Daoy (cell line): ENCODE measurements at places on chromosomes 7 and 10. TPM values are rescaled to one million over a fixed set of nuclear protein-coding genes. Genes with fewer than 3 reads are reported as not detected.

DNA sequence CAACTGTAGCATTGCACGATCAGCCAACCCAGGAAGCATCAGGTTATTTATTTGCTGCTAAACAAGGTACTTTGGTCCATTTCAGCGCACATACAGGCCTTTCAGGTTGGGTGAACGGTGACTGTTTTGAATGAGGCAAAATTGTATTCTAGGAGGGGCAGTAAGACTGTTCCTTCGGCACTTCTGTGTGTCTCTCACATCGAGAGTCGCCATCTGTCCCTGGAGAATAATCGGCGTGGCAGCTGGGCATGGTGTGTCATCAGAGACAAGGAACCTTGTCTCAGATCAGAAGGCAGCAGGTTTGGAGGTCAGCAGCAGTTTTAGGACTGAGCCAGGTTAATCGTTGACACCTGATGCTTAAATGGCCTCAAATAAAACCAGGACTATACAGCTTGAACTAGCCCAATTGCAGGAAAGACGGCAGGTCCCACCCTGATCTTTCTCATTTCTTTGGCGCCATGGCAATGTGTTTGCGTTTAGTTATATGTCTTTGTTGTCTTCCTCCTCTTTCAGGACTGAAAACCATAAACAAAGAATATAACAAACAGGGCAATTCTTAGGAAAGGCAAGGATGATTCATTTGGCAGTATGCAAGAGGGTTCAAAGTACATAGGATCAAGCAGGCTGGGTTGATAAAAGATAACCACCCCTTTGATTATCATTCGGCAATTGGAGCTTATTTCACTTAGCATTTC, 92.0 kb upstream of the PRR15 start:
- no peak for DNase-seq

DNA sequence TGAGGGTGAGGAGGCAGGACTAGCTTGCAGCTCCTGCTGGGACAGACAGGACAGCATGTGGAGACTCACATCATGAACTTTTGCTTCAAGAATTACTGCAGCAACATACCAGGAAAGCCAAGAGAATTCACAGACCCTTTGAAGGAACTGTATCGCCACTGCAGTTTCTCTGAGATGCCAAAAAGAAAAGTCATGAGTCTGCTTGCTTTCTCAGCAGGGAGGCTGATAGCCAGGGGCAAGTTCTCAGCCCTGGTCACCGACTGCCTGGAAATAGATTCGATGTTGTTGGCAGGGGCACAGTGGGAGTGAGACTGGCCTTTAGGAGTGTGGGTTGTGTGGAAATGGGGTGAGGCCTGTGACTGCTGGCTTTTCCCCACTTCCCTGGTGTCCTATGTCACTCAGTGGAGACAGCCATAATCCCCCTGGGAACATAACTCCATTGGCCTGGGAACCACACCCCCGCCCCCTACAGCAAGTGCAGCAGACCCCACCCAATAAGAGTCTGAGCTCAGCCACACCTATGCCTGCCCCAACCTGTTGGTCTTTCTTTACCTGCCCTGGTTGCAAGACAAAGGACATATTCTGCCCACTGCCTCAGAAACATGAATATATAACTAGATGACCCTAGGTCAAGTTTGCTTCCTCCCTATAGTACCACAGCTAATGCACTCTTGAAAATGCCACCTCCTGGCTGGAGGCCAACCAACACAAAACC, 1.6 kb upstream of the SAMD9 start:
- DNase-seq = peak; percentile 25

DNA sequence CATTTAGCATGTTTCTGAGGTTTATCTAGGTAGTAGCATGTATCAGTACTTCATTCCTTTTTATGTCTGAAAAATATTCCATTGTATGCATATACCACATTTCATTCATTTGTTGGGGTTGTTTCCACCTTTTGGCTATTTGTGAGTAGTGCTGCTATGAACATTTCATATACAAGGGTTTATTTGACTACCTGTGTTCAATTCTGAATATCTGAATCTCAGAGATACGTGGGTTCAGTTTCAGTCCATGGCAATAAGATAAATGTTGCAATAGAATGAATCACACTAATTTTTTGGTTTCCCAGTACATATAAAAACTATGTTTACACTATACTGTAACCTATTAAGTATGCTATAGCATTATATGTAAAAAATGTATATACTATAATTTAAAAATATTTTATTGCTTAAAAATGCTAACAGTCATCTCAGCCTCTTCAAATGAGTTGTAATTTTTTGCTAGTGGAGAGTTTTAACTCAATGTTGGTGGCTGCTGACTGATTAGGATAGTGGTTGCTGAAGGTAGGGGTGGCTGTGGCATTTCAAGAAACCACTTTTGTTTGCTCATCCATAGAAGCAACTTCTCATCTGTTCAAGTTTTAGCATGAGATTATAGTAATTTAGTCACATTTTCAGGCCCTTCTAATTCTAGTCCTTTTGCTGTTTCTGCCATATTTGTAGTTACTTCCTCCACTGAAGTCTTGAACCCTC, 13.9 kb downstream of the PLEKHA1 start:
- DNase-seq = no peak

- DNase-seq = no peak
Measured at GRCh38 chr7:135933509-135934188, 43.5 kb downstream of the MTPN start.

- no peak for DNase-seq
Measured at GRCh38 chr7:156065400-156065799, 253.1 kb upstream of the SHH start.

GRCh38 chr10:88184543-88185297, 321.3 kb downstream of the PTEN start:
- DNase-seq = no peak

DNA sequence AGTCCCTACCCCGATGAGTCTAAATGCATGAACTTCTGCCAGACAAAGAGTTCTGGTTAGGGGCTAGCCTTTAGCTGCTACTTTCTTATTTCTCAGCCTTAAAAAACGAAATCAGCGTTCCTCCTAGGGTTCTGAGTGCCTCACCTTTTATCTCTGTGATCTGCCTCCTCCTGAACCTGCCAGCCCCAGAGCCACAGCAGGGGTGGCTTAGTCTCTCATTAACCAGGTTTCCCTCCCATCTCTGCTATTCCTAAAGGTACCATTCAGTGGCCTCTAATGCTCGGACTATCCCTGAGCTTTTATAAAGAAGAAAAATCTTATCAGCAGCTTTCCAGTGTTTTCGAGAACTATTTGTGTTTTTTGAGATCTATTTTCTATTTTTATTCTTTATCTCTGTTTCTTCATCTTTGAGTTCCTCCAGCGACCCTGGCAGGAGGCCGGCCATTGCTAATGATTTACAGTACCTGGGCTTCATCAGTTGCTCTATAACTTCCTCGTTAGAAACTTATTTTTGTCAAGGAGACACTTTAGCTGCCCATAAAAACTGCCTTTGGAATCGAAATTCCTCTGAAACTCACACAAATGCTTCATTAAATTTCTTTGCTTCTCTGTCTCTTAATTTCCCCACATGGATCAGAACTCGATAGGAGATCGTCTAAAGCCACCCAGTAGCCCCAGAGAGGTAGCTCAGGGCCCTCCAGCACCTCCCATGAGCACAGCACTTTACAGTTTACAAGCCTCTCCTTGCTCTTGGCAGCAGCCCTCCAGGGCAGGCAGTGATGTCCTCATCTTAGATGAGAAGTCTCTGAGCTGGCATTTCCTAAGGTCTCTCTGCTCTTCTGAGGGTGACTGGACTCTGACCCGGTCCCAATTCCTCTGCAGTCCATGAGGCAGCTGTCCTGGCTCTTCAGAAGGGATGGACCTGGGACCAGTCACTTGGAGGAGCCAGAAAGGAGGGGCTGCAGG, 149.1 kb downstream of the EBF3 start:
- DNase-seq = no peak

DNA sequence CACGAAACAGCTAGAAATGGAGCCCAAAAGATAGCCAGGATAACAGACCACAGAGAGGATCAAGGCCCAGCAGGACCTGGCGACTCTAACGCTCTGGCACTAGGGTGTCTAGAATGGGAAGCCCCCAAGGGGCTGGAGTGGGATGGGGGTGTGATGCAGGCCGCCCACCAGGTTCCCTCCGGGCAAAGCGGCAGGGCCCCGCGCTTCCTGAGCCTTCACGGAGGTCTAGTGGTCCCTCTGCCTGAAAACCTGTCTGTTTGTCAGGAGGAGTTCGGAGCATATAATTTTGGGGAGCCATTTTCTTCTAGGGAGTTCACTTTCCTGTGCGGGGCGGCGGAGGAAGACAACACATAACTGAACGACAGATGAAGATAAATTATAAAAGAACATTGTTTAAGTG, 48.2 kb upstream of the FXYD4 start:
- no peak for DNase-seq

DNA sequence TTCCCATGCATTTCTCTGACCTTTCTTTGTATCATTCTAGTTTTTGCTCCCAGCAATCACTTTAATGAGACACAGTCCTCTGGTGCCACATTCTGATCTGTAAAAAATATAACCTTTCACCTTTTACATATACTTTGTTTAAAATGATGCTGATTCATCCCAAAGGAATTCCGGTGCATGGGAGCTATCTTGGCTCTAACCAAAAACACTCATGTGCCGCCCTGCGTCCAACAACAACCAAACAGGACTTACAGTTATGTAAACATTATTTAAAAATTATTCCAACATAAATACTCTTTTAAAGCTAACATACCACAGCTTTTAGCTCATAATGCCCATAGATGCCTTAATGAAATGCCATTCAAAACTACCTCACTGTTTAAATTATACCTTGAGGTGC, 7.7 kb upstream of the OPALIN start:
- peak; percentile 20 for DNase-seq

DNA sequence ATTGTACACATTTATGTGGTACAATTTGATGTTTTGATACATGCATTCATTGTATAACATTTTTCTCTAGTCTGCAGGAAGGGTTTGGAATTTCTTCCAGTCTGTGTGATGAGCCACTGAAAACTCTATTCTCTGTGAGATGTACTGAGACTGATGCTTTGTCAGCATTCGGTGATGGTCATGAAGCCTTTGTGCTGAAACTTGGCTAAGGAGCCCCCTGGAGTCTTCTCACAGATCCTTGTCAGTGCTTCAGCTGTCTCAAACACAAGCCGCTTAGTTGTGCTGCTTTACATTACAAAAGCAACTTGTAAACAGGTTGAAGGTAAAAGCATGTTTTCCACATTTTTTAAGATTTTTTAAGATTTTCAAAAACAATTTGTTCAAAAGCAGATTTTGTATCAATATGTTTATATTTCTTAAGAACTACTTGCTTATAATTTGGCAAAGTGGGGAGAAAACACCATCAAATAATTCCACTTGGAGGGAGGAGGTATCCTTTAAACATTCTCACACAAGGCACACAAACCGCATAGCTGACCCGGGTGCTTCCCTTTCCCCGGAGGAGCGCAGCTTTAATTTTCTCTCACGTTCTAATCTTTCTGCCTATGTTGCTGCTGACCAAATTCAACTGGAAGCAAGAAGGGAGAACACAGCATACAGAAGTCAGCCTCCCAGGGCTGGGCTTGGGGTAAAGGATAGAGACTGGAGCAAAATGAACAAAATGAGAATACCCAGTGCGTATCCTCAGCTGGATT, 249.8 kb upstream of the VSTM2A start:
- no peak for DNase-seq

- DNase-seq = no peak
Measured at GRCh38 chr10:37733822-37734221, 123.6 kb downstream of the ZNF248 start.

GRCh38 chr10:13827076-13827797, 240.5 kb downstream of the PRPF18 start:
- DNase-seq = peak; percentile 43

- DNase-seq = peak; percentile 16
Measured at GRCh38 chr7:135147341-135147898, 452 bp upstream of the TMEM140 start.

UFSP1 gene
- 4.8 and 6.1 TPM in 2 replicates for total RNA-seq

MET gene
- 191 and 209 TPM in 2 replicates for total RNA-seq

PLAU gene
- total RNA-seq = 159 and 165 TPM in 2 replicates

TMEM229A gene
- not detected in 2 replicates for total RNA-seq

AGMO gene
- 0.06 TPM in 1 of 2 replicates, not detected in the other for total RNA-seq
